ENCODE measurements at places on chromosomes 5 and 9.
A peak's percentile ranks its signal among the peaks of the same experiment; 100 is the strongest.

DNA sequence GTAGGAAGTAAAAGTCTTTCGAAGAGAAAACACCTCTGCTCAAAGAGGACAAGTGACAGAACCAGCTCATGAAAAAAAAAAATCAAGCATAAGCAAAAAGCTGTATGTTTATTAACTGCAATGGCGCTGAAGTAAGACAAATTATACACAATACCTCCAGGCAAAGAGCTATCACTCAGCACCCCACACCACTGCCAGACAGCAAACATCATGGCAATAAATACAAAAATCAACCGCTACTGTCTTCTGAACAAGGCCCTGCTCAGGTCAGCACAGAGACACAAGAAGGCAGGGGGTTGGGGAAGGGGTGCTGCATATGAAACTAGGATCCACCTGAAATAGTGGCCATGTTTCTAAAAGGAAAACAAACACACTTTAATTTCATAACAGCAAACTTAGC, 50.4 kb downstream of the MAPKAP1 start:
- DNase-seq: no peak

DNA sequence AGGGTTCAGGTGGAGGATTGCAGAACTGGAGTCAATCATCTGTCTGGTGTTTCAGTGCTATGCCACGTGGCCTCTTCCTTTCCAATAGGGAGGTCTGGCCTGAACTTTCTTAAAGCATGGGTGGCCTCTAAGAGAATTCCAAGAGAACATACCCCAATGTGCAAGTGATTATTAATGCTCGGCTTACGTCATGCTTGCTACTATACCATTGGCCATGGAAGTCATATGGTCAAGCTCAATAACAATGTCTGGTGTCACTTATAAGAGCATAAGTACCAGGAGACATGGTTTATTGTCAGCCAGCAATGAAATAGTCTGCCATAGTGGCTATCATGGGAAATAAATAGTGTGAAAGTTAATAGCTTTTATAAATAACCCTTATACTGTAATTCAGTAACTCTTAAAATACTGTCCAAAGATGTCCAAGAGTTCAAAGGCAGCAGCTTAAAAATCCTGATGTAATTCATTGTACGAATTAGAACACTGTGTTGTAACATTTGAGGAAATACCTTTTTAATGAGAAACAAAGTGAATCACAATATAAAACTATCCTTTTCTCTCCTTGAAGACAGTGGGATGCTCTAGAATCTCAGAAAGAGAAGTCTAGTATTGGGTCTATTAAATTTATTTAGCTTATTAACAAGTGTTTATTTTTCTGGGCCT, 355.4 kb upstream of the PRR16 start:
- no peak for DNase-seq

DNA sequence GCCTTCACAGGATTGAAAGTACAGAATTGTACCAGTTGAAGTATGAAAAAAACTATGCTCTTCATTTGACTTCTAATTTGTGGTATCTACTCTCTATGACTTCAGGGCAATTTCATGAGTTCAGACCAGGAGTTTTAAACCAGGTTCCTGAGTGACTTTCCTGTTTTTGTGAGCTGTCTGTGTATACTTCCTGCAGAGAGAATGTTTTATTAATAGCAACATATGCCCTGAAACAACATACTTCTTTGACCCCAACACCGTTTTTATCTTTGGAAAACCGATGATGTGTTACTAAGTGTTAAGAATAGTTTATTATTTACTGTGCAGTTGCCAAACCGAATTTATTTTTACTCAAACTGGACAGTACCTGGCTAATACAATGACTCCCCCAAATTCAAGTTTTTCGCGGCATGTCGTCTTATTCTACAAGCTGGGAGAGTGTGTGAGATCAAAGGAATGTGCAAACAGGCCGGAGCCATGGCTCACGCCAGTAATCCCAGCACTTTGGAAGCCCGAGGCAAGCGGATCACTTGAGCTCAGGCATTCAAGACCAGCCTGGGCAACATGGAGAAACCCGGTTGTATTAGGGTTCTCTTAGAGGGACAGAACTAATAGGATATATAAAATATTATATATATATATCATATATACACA, 58.7 kb upstream of the ERBIN start:
- no peak for DNase-seq

DNA sequence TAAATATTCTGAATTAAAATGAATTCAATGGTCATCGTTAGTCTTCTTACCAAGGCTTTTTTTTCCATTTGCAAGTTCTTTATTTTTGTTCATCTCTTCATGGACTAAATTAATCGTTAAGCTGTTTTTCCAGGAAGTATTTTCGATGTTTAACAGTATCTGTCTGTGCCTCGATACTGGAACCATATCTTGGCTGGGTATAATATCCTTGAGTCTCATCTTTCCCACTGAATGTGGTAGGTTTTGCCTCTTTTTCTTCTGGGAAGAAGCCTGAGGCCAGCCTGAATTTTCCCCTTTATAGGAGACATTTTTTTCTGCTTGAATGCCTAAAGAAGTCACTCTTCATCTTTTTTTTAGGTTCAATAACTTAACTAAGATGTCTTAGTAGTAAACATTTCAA, 4.0 kb upstream of the SEPTIN8 start:
- DNase-seq: no peak

GRCh38 chr5:16120579-16120978, 59.0 kb downstream of the MARCHF11 start:
- no peak for DNase-seq

DNA sequence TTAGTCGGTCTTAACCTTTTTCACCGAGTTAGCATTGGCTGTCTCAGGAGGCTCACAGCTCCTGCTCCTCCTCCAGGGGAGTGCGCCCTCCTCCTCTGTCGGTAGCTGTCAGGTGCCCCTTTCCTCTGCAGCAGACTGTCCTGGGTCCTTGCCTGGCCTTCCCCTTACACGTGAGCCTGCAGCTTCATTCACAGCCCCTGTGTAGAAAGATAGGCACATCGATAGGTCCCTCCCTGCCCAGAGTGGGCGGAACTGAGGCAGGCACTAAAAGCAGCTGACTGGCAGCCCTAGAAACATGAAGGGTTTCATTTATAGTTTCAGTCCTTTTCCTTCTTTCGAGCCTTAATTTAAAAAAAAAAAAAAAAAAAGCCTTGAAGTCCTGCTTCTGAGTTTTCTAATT, 17.2 kb downstream of the TENT4A start:
- no peak for DNase-seq

DNA sequence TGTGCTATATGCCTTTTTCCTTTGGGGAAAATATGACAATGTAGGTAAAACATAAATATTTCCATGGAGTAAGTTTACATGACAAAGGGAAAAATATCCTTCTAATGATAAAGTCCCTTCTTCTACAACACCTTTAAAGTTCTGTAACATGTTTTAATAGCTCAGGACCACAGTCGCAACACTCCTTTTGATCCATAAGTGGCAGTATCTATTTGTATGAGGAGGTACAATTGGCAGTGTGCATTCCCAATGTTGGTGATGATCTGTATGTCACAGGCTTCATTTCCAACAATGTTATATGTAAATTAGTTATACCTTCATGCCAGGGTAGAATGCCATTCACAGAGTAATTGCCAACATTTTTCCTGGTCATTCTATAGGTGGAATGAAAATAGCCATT, 127.1 kb upstream of the CCNH start:
- no peak for DNase-seq

GRCh38 chr9:28491121-28491520, 917.8 kb upstream of the C9orf72 start:
- DNase-seq: no peak

DNA sequence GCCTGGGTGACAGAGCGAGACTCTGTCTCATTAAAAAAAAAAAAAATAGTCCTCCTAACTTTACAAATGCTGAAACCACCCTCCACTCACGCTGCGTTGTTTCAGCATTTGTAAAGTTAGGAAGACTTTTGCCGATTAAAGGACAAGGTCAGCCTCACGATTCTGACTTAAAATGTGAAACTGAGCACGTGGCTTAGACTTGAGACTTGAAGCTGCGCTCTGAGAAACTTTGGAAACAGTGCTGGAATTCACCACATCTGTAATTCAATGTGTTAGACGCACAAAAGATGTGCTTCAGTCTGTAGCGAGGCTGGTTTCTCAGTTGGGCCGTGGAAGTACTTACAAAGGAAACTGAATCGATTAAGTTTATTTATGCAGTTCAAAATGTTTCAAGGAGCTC, 25.0 kb upstream of the LAMC3 start:
- no peak for DNase-seq

- DNase-seq: no peak
These were observed 349.2 kb upstream of the RORB start for GRCh38 chr9:74147906-74148305.

DNA sequence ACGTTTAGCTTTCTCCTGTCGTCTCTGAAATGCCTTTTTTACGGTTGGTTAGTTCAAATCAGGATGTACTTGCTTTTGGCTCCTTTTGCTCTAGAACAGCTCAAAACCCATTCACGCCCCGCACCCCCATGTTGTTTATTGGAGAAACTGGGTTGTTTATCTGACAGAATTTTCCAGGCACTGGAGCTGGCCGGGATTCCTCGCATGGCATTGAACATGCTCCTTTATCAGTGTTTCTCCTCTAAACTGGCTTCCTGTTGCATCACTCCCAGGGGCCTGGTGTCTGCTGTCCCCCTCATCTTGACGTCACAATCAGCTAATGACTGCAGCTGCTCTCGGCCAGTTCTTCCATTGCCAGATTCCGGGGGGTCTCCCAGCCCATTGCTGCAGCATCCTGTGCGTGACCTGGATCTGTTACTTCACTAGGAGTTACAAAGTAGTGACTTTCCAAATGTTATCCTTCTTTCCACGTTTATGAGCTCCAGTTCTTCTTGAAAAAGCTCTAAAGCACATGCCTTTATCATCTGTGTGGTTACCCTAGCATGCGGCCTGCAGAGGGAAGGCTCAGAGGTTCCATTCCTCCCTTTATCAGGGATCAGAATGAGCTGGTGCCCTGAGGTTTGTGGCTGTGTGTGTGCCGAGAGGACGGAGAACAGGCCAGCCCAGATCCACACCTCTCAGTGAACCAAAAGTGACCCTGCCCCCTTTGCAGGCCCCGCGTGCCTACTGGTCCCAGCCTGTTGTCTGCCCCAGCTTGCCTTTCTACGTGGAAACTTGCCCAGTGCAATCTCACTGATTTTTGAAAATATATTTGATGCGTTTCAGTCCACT, 27.5 kb downstream of the FAM163B start:
- DNase-seq: no peak

GRCh38 chr5:99054972-99055371, 126.2 kb upstream of the CHD1 start:
- DNase-seq: no peak

GRCh38 chr5:137022725-137023124, 476.4 kb downstream of the SPOCK1 start:
- no peak for DNase-seq

DNA sequence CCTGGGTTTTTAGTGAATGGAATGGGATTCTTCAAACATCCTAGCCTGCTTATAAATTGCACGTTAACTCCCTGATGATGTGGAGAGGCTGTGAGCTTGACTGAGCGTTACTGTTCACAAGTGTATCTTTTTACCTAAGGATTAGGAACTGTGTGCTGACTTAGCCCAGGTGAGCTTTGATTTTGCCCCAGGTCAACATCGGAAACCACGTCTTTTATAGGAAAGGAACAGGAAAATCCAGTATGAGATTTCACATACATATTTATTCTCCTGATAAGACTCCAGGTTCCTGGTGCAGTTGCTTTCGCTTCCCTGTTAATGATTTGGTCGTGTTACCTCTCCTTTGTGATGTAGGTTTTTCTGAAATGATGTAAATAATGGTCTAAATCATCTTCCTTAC, 103.2 kb upstream of the BASP1 start:
- DNase-seq: no peak

DNA sequence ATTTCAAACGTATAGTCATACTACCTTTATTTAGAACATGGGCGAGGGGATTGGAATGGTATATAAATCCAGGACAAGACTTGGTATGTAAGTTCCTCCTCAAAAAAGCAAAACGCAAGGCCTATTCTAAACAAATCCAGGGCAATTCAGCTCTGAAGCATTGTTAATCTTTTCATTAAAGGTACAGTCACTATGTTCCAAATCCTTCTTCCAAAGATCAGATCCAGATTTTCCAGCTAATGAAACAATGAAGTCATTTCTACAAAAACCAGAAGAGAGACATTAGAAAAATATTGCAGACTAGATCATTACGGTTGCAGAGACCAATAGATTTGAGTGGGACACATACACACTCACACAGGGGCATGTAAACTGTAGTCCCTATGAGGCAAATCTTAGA, 116.1 kb upstream of the BNC2 start:
- no peak for DNase-seq

DNA sequence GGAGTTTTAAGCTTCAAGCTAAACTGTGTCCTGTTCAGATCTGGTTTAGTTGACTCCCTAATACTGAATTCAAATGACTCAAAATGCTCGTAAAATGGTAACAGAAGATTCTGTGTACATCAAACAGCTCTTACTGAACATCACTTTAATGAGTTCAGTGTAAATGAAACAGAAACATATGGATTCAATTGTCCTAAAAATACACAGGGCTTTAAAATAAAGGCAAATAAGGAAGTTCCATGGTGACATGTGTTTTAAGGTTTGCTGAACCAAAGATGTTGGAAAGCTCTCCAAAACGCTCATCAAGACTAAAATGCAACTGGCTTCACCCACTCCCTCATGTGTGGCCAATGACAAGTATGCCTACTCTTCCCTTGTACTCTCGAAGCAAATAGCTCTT, 340.0 kb upstream of the PIK3R1 start:
- no peak for DNase-seq

GRCh38 chr5:138354926-138355378, 2.5 kb downstream of the KDM3B start:
- peak; percentile 38 for DNase-seq

DNA sequence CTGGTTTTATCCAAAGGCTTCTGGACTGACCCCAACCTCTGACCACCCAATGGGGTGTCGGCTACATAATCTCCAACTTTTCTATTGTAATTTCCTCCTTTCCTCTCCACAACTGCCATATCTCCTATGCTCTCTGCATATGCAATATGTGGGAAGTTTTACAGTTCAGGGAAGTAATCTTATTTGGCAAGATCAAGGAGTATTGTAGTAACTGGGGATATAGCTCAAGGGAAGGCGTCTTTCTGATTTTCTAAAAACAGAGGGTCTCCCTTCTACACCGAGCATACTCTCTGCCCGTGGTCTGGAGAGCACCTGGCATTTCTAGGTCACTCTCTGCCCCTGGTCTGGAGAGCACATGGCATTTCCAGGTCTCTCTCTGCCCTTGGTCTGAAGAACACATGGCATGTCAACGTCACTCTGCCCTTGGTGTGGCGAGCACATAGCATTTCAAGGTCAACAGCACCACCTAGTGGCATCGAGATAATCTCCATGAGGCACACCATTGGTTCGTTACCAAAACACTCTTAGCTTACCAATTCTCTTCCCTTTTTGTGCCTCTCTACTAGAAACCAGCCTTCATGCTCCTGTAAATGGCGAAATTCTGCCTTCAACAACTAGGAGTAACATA, 616.4 kb upstream of the NUDT12 start:
- DNase-seq: peak; percentile 25

- no peak for DNase-seq
These were observed 58.8 kb downstream of the MEF2C start for GRCh38 chr5:88824141-88824540.

DNA sequence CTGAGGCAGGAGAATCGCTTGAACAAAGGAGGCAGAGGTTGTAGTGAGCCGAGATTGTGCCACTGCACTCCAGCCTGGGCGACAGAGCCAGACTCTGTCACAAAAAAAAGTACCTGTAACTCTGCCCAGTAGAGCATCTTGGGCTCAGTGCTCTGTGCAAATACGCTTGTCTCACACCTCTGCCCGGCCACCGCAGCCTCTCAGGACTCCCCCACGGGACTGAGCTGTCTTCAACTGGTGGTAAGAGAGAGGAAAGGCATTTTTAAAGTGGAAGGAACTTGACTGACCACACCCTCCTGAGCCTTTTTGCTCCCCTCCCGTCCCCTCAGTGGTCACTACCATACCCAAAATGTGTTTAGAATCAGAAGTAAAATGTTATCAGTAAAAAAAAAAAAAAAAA, 174.3 kb upstream of the PIK3R1 start:
- no peak for DNase-seq

All from SIG-M5 (cell line).